ENCODE measurements at places on chromosomes 6 and 20.

GRCh38 chr6:80340280-80340679 lies 233.8 kb downstream of the BCKDHB start:
- DNase-seq = no peak

GRCh38 chr6:45386501-45386900 lies 8.8 kb upstream of the SUPT3H start:
- no peak for DNase-seq

DNA sequence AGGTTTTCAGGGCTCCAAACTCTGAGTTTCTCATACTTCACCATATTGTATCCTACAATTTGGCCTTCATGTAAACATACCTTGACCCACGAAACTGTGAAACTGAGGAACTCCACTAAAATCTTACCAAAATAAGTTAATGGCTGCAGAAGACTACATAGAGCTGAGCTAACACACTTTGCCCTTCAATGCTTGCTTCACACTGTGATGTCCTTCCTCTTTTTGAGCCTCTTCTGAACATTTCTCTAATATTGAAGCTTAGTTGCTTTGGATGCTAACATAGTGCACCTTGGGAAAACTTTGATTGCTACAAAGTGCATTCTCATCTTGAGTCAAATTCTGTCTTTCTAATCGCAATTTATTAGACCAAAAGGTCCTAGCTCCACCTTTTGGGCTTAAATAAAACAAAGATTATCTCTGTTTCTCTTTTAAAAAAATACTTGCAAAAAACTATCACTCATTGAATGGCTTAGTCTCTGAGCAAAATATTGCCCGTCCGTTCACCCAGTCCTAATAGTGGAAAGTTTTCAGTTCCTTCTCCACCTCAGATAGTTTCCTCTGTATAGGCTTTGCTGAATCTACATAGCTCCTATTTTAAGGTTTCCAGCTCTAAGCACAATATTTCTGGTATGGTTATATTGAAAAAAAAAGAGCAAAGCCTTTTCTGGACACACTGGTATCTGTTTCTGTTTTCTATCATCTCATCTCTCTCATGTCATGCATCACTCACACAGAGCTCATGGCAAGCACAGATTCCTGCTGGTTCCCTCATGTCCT lies 494.6 kb downstream of the RFPL4B start:
- no peak for DNase-seq

DNA sequence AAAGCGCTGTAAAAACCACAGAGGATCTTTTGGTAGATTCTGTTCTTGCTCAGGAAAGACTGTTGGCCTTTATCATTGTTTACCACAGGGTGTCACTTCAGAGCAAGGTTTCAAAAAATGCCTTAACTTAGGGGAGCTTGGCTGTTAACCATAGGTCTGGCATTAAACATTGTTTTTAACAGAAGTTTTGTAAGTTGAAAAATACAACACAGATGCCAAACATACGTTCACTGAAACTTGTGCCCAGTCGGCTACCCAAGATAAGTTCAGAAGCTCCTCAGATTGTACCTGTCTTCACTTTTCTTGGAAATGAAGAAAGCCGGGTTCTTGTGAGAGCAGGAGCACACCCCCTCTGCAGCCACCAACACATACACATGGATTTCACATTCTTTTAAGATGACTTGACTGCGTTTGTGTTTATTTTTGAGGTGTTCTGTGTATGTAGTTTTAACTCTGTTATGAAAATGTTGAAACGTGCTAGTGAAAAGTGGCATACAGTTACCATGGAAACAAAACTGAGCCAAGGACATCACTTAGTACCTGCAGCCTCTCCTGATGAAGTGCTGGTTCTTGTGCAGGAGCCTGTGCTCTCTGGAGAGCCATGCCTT lies 64.9 kb downstream of the SYCP2L start:
- DNase-seq = no peak

Data from stimulated activated CD8-positive, alpha-beta memory T cell treated with anti-CD3 and anti-CD28 coated beads, Interleukin-4, amount 100 ng/mL, for 1 hour (primary cell).